ENCODE measurements at places on chromosomes 4 and X.

- DNase-seq, result no peak
These were observed 3.2 kb downstream of the TIGD4 start for GRCh38 chr4:152776352-152776751.

GRCh38 chr4:142596121-142596520 lies 250.0 kb downstream of the INPP4B start:
- no peak for DNase-seq

- DNase-seq, result no peak
These were observed 10.6 kb upstream of the PGRMC2 start for GRCh38 chr4:128298146-128298758.

DNA sequence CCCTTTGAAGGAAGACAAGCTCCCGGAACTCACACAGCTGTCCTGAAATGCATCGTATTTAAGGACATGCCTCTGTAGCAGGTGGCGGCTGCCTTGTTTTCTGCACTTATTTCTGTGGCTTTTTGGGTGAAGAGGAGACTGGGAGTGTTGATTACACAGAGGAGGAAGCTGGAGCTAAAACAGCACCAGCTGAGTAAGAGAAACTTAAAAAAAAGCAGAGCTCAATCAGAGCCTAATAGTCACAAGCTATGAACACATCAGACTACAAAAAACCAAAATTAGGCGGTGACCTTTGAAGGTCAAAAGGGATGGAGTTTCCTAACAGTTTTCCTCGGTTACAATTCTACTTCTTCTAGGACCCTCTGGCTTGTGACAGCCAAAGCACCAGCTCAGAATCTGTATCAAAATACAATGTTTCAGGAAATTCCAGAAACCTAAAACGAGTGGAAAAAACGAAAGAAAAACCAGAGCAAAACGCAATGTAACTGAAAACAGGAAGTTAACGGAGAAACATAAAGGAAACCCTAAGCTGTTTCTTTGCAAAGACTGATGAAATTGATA lies 13.5 kb downstream of the PRKX start:
- no peak for DNase-seq

Measured in astrocyte of the spinal cord (primary cell).